ENCODE measurements at places on chromosomes 6 and 20. TPM values are rescaled to one million over a fixed set of nuclear protein-coding genes. Genes with fewer than 3 reads are reported as not detected.
A peak's percentile ranks its signal among the peaks of the same experiment; 100 is the strongest.

DNA sequence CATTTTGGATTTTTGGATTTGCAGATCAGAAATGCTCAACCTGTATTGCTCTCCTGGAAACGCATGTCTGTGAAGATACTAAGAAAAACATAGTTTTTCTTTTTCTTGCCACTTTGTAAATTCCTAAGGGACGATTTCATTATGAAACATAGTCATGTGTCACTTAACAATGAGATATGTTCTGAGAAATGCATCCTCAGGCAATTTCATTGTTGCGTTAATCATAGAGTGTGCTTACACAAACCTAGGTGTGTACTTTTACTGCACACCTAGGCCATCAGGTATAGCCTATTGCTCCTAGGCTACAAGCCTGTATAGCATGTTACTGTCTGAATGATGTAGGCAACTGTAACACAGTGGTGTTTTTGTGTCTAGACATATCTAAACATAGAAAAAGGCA lies 13.4 kb upstream of the THEMIS start:
- DNase-seq, result no peak

DNA sequence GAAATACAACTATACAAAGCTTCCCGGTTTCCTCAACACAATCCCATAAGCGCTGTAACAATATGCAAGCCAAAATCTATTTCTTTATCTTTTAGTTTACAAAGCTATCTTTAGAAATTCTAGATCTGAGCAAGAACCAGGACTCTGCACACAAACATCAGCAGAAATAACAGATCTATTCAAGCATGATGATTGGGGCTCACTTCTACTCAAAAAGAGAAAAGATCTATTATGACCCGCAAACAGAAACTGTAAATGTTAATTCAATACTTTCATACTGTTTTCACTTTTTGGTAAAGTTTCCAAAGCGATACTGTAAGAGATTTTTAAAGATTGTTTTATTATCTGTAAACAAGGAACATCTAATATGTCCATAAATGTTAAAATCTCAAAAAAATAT lies 86.6 kb downstream of the SESN1 start:
- DNase-seq, result no peak

GRCh38 chr6:106103728-106104109 lies 17.6 kb downstream of the PRDM1 start:
- no peak for DNase-seq

- DNase-seq, result peak; percentile 77
Observed at GRCh38 chr6:28673787-28674671, 148.3 kb downstream of the GPX5 start.

DNA sequence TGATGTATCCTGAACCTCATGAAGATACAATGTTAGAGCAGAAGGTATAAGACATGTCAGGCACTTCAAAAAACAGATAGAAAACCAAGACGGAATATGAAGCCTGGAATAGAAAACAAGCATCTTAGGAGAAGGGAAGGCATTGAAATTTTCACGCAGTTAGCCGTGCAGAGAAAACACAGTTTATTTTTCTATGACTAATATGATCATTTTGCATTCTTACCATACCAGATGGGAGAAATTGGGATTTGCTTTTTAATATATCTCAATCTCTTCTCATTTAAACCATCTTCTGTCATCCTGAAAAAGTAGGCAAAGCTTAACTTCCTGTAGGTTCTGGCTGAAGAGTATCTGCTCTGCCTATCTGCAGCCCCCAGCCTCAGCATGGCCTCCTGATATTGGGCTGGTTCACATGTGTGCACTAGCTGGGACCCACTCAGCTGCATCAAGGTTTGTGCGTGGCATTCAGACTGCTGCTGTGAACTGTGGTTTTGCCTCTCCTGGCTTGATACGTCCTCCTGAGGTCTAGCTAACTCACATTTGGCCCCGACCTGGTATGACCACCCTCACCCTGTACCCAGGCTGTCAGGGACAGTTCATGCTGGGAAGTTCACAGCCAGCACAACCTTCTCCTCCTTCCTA lies 392.5 kb upstream of the SASH1 start:
- no peak for DNase-seq

DNA sequence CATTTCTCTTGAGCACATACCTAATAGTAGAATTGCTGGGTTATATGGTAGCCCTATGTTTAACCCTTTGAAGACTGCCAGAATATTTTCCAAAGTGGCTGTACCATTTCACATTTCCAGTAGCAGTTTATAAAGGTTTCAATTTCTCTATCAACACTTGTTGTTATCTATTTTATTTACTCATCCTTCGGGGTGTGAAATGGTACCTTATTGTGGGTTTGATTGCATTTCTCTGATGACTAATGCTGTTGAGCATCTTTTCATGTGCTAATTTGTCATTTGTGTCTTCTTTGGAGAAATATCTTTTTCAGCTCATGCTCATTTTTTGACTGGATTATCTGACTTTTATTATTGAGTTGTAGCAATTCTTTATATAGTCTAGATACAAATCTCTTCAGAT lies 5.4 kb downstream of the ENPP4 start:
- DNase-seq, result no peak

Gene TINAG
- not detected for total RNA-seq

Gene CALHM6
- total RNA-seq, result not detected

GRCh38 chr6:19410481-19410880 lies 426.7 kb upstream of the ID4 start:
- peak; percentile 13 for DNase-seq

Gene OVOL2
- total RNA-seq, result 0.34 TPM

Gene HLA-DRB1
- total RNA-seq, result not detected

Gene DUSP15
- not detected for total RNA-seq

DNA sequence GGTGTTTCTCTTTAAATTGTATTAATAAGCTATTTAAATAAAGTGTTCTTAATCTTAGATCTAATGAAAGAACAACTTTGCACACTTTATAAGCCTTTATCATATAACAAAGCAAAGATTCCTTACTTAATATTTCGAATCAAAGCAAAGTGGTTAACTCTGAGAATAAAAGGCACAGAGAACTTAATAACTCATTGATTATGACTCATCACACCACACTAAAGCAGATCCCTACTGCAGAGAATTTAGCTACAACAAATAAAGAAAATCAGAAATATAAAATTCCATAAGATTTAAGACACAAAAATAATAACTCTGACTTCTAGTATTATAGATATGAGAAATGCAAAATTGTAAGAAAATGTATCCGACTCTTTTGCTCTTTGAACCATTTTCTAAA lies 135.6 kb upstream of the RUNX2 start:
- no peak for DNase-seq

- no peak for DNase-seq
Observed at GRCh38 chr20:63249891-63250290, 4.4 kb downstream of the NKAIN4 start.

DNA sequence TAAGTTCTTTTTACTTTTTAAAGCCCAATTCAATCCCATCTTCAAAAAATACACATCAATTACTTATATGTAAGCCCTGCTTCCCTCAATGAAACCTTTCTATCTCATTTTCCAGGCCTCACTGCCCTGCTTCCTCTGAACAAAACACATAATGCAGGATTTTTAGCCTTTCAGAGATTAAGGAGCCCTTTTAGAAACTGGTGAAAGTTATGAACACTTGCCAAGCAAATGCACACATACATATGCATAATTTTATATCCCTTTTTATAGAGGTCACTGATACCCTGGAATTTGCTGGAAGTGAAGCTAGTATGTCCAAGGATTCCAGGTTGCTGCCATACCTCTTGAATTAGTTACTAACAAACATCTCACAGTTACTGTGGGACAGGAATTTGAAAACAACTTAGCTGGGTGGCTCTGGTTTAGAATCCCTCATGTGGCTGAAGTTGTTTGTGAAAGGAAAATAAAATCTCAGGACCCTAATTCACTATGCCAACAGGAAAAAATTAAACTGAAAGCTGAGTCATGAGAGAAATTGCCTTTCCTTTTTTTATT lies 75.8 kb downstream of the UBE3D start:
- no peak for DNase-seq

Gene FAM229B
- total RNA-seq, result 5.0 TPM

Gene IMPG1
- not detected for total RNA-seq

GRCh38 chr20:21075471-21075870 lies 30.7 kb downstream of the LINC00237 start:
- DNase-seq, result no peak

- no peak for DNase-seq
Observed at GRCh38 chr6:166050559-166050958, 117.1 kb downstream of the TBXT start.

- peak; percentile 57 for DNase-seq
Observed at GRCh38 chr6:37868447-37868825, 48.9 kb downstream of the ZFAND3 start.

Gene TRIM31
- 0.03 TPM for total RNA-seq

DNA sequence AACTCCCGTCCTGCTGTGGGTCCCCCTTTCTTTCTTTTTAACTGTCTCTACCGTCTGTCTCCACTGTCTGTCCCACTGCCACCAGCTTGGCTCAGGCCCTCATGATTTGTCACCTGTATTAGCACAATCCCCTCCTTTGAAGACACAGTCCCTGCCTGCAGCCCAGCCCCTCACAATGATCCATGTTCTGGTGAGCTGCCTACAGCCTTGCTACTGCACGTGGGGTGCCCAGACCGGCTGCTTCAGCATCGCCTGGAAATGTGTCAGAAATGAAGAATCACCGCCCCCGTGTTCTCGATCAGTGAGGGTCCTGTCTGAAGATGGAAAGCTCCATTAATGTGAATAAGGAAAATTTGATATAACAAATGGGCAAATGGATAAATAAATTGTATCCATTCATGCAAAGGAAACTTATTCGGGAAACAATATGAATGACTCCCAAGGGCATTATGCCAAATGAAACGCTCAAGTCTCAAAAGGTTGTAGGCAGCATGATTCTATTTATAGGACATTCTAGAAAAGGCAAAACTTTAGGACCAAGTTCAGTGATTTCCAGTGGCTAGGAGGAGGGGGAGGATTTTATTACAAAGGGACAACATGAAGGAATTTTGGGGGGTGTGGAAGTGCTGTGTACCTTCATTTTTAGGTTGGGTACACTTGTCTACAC lies 59.4 kb upstream of the CD83 start:
- DNase-seq, result no peak

DNA sequence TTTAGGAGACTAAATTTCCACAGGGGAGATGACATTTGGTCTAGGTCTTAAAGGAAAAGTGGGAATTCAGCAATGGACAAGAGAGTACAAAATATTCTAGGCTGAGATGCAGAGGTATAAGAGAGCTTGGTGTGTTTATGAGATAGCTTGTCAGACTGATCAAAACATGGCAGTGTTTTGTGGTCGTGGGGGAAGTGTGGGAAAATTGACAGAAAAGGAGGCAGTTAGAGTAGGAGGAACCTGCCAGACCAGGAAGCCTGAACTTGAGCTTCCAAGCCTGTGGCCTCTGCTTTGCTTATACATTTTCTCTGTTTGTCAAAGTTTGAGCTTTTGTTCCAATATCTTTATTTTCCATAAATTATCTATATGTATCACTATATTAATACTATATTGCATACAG lies 69.5 kb upstream of the MAP3K7 start:
- no peak for DNase-seq

DNA sequence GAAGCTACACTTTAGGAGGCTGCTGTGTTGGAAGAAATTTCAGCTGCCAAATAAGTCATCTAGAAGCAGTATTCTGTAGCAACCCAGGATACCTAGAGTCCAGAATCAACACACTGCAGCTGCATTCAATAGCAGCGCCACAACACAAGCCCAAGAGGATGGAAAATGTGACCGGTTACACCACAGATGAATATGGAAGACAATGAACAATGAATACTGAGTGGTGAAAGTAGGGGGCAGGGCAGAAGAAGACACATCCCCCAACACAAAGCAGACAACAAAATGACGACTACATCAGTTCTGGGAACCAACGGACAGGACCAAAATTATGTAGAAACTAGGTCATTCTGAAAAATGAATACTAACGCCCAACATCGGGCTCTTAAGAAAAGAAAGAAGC lies 38.2 kb downstream of the KIF6 start:
- DNase-seq, result no peak

DNA sequence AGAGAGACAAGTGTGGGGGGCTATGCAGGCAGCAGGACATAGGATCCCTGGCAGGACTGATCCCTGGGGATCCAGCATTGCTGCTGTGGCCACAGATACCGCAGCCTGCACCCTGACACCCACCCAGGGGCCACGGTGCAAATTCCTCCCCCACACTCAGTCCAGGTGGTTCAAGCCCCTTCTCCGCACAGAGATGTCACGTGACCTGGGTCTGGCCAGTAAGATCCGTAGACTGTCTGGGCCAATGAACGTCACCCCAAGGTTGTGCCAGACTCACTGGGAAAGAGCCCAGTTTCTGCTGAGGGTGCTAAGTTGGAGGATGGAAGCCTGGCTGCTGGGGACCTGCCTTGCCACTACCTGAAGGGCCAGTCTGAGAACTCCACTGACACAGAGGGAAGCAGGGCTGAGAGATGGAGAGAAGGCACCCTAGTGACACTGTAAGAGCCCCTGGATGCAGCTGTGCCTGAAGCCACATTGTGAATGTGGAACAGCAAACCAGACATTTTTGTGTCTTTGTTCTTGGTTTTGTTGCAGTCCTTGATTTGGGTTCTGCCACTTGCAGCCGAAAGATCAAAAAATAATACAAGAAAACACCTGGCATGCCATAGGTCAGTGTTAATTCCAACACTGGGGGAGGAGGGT lies 228.6 kb downstream of the PREX1 start:
- DNase-seq, result no peak

- DNase-seq, result no peak
Observed at GRCh38 chr6:112225691-112226090, 28.7 kb downstream of the LAMA4 start.

DNA sequence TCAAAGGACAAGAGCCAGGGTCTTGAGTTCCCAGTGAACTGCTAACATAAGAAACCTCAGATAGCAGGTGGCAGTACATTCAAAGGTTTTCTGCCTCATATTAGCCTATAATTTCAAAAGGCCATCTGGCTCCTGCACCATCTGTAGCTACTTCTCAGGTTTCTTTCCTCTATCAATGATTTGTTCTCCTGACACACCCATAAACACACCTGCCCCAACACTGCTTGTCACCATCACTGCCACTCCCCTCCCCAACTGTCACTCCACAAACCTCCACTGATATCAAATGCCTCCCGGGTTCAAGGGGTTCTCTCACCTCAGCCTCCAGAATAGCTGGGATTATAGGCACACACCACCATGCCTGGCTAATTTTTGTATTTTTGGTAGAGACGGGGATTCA lies 152.7 kb upstream of the SLC22A16 start:
- no peak for DNase-seq

DNA sequence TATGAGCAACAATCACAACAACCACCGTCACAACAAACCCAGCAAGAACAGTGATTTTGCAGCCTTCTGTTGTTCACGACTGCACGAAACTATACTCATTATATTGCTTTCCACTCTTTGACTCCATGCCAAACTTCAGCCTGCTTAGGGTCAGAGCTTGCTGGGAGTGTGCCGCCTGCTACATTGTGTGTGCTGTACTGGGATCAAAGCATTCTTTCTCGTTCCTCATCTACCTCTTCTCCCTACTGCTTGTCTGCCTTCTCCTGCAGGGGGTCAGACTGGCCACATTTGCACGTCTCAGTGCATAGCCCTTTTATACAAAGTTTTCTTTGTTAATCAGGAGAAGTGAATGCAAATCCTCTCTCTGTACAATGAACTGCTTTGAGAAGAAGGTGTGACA lies 401.6 kb upstream of the CITED2 start:
- no peak for DNase-seq

- no peak for DNase-seq
Observed at GRCh38 chr6:164378330-164378729, 931.1 kb downstream of the C6orf118 start.

Gene PRDM1
- total RNA-seq, result 4.9 TPM

GRCh38 chr20:32487381-32487780 lies 97.8 kb downstream of the NOL4L start:
- DNase-seq, result no peak

Gene LY86
- total RNA-seq, result not detected

Gene TXNDC5
- total RNA-seq, result 359 TPM

Gene BYSL
- 60.0 TPM for total RNA-seq

Measured in HT1080 (cell line).